Caco-2 (cell line): ENCODE measurements at places on chromosomes 3 and 15. TPM values are rescaled to one million over a fixed set of nuclear protein-coding genes. Genes with fewer than 3 reads are reported as not detected.
A peak's percentile ranks its signal among the peaks of the same experiment; 100 is the strongest.

DNA sequence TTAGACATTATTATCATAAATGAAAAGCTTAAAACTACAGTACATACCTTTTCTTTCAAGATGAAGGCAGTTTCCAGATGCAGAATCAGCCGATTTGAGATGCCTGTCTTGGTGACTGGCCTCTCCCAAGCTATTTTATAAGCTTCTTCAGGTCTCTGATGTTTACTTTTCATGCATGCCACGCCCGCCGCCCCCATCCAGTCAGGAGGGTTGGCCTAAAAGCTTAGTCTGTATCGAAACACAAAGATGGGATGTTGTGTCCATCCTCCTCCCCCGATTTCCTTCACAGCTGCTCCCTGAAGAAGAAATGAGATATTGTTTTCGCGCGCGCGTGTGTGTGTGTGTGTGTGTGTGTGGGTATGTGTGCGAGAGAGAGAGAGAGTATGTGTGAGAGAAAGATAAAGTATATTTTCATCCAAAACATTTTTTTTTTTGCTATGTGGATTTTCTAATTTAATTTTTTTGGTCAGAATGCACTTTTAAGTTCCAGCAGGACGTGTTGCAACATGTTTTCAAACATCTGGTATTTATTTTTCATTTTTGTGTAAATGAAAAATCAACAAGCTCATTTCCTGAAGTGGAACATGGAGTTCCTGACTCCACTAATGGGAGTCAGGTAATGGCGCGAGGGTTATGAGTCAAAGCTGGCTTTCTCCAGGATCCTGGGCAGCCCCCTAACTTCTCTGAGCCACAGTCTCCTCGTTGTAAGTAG is at the start of gene APOD:
APOD (minus strand) TSS at position 110 of the 712 bp plus-strand sequence. CDS start 4,479 bp downstream, outside the sequence.
- peak; percentile 55 for DNase-seq

DNA sequence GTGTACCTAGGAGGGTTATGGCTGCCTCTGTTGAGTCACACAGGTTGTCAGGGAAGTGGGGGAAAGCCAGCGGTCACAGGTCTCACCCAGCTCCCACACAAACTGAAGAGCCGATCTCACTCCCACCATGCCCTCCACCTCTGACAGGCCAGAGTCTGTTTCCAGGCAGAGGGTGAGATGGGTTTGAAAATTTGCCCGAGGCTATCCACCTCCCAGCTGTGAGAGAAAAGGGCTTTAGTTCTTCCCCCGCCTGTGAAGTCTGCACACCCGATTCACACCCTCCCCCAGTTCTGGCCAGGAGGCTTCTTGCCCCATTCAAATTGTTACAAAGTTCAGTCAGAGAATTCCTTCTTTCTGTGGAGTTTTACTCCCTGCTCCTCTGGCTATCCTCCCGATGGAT is 446.9 kb downstream of the EDEM1 start:
- no peak for DNase-seq

DNA sequence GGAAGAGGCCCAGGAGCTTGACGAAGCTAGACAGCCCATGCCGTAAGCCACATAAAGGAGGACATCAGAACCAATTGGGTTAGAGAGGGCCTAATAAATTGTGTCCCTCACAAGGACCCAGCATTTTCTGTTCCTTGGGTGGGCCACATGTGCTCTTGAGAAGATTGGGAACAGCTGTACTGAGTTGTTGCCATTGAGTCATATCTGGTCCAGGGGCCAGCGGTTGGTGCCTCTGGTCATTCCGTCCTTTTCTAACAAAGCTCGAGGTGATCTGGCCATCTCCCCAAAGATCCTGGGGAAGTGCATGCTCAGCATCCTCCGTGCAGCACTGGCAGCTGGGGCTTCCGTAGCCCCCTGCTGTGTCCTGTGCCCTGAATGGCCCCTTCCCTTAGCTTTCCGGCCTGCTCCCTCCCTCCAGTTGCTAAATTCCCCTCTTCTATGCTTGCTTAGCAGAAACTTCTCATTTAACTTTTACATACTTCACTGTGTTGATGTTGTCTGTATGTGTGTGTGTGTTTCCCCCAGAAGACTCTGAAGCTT is 73.0 kb downstream of the EEFSEC start:
- DNase-seq = no peak

DNA sequence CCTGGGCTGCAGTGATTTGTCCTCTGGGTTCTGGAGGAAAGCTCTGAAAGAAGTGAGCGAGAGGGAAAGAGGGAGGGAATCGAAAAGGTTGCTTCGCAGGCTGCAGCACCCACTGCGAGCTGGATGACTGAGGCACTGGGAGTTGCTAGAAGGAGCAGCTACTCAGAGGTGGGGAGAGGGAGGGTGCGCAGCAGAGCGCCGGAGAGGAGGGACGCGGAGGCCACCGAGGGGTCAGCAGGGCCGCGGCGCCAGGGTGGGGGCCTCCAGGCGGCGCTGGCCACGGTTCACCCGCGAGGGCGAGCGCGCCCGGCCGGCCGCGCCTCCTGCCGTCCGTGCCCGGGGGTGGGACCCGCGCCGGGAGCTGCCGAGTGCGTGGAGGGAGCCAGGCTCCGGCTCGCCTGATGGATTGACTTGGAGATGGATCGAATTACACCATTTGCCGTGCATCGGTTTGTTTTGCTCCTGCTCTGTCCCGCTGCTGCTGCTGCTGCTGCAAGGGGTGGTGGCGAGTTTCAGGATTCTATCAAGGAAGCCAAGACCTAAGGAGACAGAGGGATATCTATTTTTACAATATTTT is at the start of gene SEMA6D:
SEMA6D (plus strand) TSS at position 470 of the 577 bp plus-strand sequence. CDS start 42,294 bp downstream, outside the sequence.
- DNase-seq = peak; percentile 51

Gene SRGAP3
- 1.3 and 1.6 TPM in 2 replicates for total RNA-seq

- no peak for DNase-seq
Measured at GRCh38 chr3:78096488-78097255, 1056.8 kb downstream of the ROBO2 start.

DNA sequence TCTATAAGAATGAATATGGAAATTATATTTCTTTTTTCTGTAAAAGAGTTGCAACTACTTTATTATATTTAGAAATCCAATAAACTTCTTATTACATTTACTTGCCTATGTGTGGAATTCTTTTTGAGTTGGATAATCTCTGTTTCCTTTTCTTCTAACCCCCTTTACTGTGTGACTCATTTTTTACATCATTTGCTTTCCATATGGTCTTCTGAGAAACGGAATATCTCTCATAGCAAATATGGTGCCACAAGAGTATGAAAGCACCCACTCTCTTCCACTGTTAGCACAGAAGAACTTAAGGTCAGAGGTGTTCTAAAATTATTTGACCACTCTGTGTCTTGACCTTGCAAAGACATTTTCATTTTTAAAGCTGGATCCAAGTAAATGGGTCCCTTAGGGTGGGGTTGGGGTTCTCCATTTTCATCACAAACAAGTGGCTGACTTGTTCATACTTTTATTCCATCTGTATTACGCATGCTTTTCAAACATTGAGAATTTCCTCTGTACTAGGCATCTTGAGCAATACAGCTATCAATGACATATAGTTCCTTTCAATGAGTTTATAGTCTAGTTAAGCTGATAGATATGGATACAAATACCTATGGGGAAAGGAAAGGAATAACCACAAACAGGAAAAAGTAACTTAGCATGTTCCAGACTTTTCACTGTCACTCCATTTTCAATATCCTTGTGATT is 281.1 kb upstream of the TPRG1 start:
- DNase-seq = no peak

Gene IL17RE
- 77.3 and 82.9 TPM in 2 replicates for total RNA-seq
